ENCODE measurements at places on chromosomes 2 and 18. TPM values are rescaled to one million over a fixed set of nuclear protein-coding genes. Genes with fewer than 3 reads are reported as not detected.

DNA sequence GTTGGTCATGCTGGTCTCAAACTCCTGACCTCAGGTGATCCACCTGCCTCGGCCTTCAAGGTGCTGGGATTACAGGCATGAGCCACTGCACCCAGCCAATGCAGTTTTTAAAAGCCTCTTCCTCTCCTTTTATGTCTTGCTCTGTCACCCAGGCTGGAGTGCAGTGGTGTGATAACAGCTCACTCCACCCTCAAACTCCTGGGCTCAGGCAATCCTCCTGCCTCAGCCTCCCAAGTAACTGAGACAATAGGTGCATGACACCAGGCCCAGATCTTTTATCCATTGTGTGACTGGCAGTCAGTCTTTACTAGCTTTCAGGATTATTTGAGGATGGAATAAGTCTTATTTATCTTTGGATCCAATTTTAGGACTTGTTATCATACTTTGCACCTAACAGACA, 13.2 kb downstream of the KCTD18 start:
- no peak overlapping the region for H3K4me3 ChIP-seq
- H3K27ac ChIP-seq: no peak overlapping the region
- no peaks in the 10 kb centered on the region for H3K4me1 ChIP-seq
- DNase-seq: no peak
- no peaks in the 10 kb centered on the region for H3K27me3 ChIP-seq

DNA sequence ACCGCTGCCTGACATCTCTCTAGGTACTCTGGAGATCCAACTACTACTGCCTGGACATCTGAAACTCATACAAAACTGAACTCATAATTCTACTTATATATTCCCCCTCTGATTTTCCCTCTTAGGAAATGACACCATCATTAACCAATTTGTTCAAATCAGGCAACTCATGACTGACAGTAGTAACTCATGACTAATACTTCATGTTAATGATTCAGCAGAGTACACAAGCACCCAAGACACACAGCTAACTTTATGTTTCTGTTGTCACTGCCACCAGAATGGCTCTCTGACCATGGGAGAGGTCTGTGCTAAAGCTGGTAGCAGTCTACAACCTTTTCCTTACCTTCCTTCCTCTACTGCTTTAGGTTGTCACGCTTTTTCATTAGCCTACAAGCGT, 91.1 kb downstream of the ITSN2 start:
- no peaks in the 10 kb centered on the region for H3K27me3 ChIP-seq
- H3K4me1 ChIP-seq: no peaks in the 10 kb centered on the region
- peaks cover 35% of the 10 kb centered on the region for H3K36me3 ChIP-seq
- H3K4me3 ChIP-seq: no peak overlapping the region

DNA sequence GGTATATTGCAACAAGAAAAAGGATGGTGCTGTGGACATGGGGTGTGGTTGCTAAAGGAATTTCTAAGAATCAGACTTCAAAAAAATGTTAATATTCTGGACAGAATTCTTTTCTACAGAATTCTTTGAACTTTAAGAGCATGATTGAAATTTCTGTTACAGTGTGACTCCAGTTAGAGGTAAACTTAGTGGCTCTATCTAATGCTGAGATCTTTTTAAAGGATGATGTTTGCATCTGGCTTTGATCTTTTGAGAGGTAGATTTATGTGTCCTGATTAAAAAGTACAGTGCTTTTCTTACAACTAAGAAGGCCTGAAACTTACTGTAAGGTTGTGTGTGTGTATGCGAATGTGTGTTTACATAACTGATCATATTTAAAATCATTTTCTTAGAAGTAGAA, 25.4 kb downstream of the NCK2 start:
- peaks cover 93% of the 10 kb centered on the region for H3K4me1 ChIP-seq
- H3K27ac ChIP-seq: no peak overlapping the region
- no peaks in the 10 kb centered on the region for H3K27me3 ChIP-seq
- no peak overlapping the region for H3K4me3 ChIP-seq
- peaks cover 6% of the 10 kb centered on the region for H3K36me3 ChIP-seq

GRCh38 chr2:108616751-108617161, 82.5 kb downstream of the LIMS1 start:
- no peak overlapping the region for H3K4me3 ChIP-seq
- H3K27ac ChIP-seq: no peak overlapping the region
- H3K36me3 ChIP-seq: no peaks in the 10 kb centered on the region
- peaks cover 88% of the 10 kb centered on the region for H3K4me1 ChIP-seq
- no peak for DNase-seq
- H3K27me3 ChIP-seq: no peaks in the 10 kb centered on the region

- no peak overlapping the region for H3K4me3 ChIP-seq
- H3K36me3 ChIP-seq: no peaks in the 10 kb centered on the region
- H3K27ac ChIP-seq: no peak overlapping the region
- H3K27me3 ChIP-seq: no peaks in the 10 kb centered on the region
- DNase-seq: no peak
Measured at GRCh38 chr2:224220586-224221255, 181.2 kb downstream of the FAM124B start.

The CMPK2 gene
- 0.62 TPM for total RNA-seq

The CKAP2L gene
- 19.1 TPM for total RNA-seq

The COPS9 gene
- 189 TPM for total RNA-seq

The LOXHD1 gene
- not detected for total RNA-seq
